IPS-NIHi11 (cell line): ENCODE measurements at places on chromosomes 3 and 15.

DNA sequence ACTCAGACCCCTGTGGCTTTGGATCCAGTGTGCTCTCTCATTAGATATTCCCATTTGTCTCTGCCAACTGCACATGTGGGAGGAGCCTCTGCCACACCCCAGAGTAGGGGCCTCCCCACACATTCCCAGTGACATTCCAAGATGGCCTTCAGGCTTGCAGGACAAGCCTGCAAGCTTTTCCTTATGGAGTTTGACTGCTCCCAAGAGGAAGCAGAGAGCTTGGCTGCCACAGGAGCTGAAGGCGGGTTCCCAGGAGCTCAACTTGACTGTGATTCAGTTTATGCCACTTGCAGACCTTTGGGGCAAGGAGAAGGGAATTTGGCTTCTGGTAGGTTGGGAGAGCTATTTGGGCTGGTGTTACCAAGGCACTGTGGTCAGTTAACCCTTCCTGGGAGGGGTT is 22.5 kb upstream of the EPHB1 start:
- DNase-seq: no peak

DNA sequence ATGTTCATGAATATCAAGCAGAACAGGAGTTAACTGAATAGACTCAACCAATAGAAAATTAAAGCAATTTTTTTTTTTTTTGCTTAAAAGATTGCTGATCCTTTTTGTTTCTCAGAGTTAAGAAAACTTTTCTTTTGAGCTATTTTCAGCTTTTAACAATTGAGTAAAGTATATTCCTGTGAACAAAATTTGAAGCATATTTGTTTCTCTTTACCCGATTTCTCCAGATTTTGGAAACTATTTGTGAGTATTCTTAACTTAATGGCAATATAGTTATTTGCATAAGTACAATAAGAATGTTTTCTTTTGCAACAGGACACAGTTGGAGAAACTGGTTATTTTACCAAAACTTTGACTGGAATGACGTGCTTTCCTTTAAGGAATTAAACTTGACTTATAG is 53.4 kb upstream of the C15orf39 start:
- DNase-seq: no peak

DNA sequence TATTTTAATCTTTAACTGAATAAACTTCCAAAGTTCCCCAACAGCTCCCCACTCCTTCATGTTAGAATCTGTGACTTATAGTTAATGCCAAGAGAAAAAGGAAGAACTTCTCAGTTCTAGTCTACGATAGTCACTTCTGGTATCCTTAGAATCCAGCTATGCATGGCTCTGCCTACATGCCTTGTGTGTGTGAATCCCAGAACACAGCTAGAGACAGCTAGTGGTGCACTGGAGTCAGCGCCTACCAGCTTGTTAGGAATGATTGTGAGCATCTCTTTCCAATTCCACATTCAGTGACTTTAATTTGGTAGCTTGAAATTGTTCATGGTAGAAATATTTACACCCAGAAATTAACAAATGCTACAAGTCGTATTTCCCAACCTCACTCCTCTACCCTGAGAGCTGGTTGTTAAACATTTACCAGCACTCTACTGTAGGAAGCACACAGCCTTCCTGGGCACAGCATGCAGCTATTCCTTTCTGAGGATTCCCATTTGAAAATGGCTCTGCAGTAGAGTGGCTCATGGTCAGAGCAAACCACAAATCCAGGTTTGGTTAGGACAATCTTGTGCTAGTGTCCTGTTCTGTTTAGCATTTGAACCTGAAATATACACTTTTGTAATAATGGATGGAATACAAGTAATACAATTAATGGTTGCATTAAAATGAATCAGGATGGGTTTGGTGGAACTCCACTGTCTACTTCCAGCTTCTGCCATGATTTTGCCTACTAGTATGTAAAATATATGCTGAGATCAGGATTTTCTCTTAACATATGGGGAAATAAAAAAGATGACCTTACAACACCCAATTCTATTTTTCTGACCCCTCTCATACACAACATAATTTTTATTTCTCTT is 371.0 kb upstream of the GBE1 start:
- DNase-seq: no peak

DNA sequence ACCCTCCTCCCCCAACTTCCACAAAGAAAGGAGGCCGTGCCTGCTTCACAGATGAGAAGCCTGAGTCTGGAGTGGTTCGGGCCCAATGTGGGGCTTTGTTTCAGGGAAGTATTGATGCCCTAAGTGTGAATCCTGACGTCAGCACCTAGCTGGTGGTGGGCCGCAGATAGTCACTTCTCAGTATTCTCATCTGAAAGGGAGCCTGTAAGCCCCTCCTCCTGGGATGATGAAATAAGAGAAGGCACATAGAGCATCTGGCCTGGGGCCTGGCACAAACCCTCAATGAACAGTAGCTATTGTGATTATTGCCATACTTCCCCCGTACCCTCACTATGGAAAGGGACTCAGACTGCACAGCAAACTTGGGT is 24.8 kb downstream of the LINGO1 start:
- DNase-seq: no peak

GRCh38 chr15:75211436-75212199 is 9.9 kb downstream of the C15orf39 start:
- DNase-seq: no peak

- DNase-seq: no peak
Measured at GRCh38 chr3:55770077-55770476, 283.0 kb upstream of the WNT5A start.

GRCh38 chr15:82595203-82595602 is 52.0 kb downstream of the CPEB1 start:
- DNase-seq: no peak

DNA sequence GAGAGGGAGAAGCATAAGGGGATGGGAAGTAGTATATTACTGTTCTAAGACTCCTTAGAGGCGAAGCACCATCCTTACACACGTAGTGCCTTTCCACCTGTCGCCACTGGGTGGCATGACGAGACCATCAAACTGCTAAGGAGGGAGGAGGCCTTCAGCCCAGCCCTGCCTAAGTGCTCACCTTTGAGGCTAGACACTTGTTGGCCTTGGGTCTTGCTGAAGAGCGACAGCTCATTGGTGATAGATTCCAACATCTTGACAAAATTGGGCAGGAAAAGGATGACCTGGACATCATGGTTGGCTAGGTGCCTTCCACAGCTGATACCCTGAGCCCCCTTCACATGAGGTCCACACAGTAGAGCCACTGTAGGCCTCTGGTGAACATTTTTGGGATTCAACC is 19.6 kb downstream of the CLK3 start:
- DNase-seq: peak; percentile 85

GRCh38 chr3:24937780-24938179 is 443.1 kb upstream of the THRB start:
- DNase-seq: no peak

DNA sequence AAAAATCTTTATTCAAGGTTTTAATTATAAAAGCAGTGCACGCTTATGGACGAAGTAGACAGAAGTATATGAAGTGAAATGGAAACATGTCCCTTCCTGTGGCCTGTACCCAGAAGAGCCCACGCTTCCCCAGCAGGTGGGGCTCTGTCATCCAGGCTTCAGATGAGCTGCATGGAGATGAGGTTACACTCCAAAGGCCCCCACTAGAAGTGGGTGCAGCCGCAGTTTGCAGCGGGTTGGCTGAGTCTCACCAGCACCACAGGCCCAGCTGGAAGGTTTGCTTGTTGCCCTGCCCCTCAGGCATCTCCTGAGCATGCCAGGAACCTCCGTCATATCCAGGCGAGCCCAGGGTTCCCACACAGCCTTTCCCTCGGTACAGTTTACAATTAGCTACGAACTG is 33.1 kb downstream of the PRR20G start:
- DNase-seq: peak; percentile 35

- DNase-seq: peak; percentile 80
Measured at GRCh38 chr3:14461748-14462324, 59.4 kb downstream of the SLC6A6 start.

- DNase-seq: peak; percentile 88
Measured at GRCh38 chr3:5095886-5096285, 26.2 kb upstream of the ARL8B start.

DNA sequence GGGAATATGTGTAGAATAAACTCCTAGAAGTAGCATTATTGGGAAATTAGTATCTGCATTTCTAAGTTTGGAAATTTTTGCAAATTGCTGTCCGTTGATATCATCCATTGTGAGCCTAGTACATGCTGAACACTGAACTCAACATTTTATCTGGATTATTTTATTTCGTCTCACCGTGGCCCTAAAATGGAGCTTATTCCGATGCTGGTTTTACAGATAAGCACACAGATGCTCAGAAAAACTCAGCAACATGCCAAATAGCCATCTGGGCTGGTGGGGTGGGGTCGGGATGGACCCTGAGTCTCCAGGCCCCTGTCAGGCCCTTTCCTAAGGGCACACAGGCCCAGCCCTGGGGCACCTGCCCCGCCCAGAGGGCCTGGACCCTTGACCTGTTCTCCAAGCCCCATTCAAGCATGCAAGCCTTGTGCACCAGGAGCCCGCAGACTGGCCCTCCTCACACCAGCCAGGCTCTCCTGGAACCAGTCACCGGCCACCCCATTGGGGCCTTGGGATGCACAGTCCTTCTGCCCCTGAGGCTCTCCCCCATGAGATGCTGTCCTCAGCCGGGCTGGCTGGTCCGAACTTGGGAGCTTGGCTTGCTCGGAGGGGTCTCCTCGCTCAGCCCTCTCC is 20.7 kb upstream of the KLF13 start:
- DNase-seq: no peak

DNA sequence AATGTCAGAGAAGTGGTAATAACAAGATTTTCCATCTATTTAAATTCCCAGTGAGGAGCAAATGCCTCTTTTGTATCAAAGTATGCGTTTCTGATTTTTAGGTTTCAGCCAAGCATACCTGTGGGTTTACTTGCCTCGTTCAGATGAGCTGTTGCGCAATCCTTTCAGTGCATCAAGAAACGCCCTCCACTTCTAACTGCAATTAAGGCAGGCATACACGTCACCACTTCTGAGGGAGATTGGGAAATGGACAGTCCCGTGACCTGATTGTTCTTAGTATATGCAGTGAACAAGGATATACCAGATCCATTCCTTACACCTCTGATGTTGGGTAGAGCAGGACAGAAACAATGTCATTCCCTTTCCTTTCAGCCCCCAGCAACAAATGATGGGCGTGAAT is 219.0 kb downstream of the ITPR1 start:
- no peak for DNase-seq

DNA sequence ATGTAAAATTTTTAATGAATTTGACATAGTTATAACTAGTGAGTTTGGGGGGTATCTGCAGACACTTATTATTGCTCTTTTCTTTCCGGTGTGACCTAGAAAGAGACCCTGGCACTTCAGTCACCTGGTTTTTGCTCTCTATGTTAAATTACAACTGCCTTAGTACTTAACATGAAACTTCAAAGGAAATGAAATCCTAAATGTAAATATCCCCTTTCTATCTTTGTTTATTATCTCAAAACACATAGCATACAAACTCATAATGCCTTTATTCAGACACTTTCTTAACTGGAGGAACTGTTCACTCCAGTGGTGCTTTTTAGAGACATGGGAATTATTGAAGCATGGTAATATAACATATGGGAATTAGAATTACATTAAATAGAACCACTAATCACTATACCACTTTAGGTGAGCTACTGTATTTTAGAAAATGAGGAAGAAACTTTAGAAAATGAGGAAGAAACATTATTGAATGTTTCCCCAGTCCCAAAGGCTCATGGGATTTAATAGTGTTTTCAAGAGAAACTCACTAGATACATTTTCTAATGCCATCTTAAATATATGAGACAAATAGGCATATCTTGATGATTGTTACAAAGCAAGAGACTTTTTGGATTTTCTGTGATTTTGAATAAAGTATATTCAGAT is 119.5 kb upstream of the MLF1 start:
- no peak for DNase-seq
